Diencephalon (tissue), 1 donor: ENCODE measurements at places on chromosomes 3 and 15. TPM values are rescaled to one million over a fixed set of nuclear protein-coding genes. Genes with fewer than 3 reads are reported as not detected.

Gene RABL3
- total RNA-seq, result 21.9 TPM

Gene CATSPER2
- 5.5 TPM for total RNA-seq

Gene STARD5
- 1.2 TPM for total RNA-seq

Gene SENP8
- 6.0 TPM for total RNA-seq
